Renal pelvis (tissue), 12 donors: ENCODE measurements at places on chromosomes 13 and 19. TPM values are rescaled to one million over a fixed set of nuclear protein-coding genes. Genes with fewer than 3 reads are reported as not detected.
A peak's percentile ranks its signal among the peaks of the same experiment; 100 is the strongest.

DNA sequence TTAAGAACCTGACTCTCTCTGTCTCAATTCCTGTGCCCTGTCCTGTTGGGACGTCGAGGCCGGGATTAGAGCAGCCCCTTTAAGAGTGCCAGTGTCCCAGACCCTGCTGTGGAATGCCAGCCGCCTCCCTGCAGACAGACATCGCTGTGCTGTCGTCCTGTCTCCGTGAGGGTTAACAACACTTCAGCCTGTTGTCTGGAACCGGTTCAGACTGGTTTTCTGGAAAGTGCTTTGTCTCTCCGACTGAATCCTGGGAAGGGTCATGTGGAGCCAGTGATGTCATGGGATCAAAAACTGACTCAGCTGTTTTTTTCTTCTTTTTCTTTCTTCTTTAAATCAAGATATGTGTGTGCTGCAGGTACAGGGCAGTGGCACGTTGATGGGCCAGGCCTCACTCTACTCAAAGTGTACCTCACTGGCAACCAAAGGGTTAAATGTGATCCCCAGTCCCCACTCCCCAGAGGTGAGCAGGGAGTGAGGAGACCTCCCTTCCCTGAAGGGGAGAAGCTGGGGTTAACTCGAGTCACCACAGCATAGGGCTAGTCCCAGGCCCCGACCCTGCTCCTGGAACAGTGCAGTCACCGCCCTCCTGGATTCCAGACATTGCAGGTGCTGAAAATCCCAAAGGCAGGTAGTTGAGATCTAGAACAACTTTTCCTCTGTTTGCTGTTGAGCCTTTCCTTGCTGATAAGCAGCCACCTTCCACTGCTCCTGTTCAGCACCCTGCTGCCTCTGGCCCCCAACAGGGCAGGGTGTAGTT, 50.8 kb downstream of the TSSK6 start:
- DNase-seq: peak; percentile 76

DNA sequence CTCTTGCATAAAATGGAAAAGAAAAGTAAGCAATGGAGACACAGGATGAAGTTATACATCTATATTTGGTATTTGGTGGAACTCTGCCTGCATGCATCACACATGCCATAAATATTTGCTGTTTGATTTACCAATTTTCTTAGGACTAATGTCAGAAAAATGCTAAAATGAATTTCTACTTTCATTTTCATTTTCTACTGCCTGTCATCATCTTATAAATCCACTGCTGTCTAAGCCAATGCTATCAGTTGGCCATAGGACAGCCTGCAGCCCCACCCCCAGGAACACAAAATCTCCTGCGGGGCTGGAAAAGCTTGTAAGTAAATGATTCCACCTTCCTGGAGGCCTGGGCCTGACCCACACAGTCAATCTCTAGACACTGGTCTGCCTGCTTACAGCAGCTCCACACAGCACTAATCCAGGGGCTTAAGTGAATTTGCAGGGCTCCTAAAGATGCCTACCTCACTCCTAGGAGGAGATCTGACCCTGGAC, 122.0 kb downstream of the ENOX1 start:
- DNase-seq: no peak

The OR4F17 gene
- polyA plus RNA-seq: not detected

The FLT1 gene
- 34.4 TPM for polyA plus RNA-seq

The DLL3 gene
- polyA plus RNA-seq: 0.47 TPM

DNA sequence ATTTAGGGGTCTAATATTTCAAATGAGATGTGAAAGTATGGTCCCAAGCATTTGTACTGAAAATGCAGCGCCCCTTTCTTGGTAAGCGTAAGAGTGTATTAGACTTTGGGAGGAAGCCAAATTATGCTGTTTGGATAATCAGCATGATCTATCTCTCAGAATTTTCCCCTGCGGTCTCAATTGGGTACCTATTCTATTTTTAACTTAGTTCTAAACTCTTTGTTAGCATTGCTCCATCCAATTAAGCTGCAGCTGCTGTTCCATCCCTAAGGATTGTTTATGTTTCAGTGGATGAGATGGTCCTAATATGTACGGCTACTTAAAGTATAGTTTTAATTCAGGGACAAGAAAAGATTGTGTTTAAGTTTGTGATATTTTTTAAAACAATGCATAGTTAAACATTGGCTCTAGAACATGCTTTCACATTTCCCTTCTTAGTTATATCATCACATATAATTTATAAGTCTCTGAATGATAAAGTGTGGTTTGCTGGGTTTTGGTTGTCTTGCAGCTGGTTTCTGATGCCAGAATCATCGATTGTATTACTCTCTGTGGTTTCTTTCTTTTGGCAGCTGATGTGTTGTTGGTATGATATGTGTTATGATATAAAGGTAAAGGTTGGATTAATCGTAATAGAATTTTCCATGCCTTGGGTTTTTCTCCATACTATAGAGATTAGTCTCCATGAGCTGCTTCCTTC, 15.0 kb downstream of the POLR1D start:
- no peak for DNase-seq

- peak; percentile 97 for DNase-seq
Observed at GRCh38 chr19:21835810-21836444, at the start of gene ZNF43. Gene ZNF43 (minus strand): TSS chr19:21836182. CDS start chr19:21836038, 144 bp downstream.

DNA sequence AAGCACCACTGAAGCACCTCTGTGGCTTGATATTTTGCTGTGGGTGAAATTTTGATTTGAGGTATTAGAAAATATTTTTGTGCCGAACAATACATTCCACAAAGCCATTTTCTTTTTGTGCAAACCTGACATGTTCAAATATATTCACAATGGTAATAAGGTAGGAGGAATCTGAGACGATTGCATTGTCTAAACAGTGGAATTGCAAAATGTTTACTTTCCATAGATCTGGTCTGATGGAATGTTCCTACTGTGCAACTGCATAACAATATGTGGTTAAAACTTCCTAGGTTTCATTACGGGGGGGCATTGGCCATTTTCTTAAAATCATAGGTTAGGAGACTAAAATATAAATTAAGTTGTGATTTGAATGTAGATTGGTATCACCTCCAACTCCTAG, 42.7 kb upstream of the AKAP11 start:
- no peak for DNase-seq

DNA sequence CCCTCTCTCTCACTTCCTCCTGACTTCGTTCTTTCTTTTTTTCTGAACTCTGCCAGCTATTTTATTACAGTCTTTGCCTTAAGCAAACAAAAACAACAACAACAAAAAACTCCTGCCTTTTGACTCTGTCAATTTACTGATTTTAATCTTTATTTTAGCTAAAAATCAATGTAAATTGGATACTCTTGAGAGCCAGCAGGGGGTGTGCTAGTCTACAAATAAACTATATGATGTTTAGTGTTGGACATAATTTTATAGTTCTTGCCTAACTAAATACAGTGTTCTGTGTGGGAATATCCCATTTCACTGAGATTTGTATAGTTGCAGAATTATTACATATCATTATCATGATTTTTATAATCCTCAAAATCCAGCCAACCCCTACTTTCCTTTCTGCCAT, 1199.9 kb upstream of the SPRY2 start:
- peak; percentile 10 for DNase-seq

The ACER1 gene
- polyA plus RNA-seq: 0.12 TPM

DNA sequence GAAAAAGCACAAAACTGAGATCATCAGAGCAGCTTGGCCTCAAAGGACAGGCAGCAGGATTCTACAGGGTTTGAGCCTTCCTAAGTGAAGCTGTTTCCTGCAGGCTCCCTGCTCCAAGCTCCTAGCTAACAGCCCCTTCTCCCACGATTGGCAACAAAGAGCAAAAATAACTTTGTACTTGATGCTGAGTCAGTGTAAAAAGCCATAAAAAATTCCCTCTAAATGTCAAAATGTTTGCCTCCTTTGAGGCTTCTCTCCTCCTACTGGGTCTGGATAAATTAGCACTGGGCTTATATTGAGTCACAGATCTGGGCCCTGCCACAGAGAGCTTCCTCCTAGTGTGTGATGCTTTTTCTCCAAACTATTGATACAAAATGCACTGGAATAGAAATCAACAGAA, 153.3 kb downstream of the TNFRSF19 start:
- DNase-seq: no peak

- peak; percentile 41 for DNase-seq
Observed at GRCh38 chr13:99269627-99270241, 11.6 kb upstream of the GPR18 start.

DNA sequence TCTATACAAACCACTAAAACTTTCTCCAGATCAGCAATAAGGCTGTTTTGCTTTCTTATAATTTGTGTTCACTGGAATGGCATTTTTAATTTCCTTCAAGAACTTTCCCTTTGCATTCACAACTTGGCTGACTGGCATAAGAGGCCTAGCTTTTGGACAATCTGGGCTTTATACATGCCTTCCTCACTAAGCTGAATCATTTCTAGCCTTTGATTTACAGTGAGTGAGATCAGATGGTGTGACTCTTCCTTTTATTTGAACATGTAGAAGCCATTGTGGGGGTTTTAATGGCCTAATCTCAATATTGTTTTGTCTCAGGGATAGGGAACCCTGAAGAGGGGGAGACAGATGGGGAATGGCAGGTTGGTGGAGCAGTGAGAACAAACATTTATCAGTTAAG, 82.7 kb downstream of the FOXO1 start:
- no peak for DNase-seq

- DNase-seq: no peak
Observed at GRCh38 chr13:69565334-69565733, 542.3 kb upstream of the ATXN8OS start.

DNA sequence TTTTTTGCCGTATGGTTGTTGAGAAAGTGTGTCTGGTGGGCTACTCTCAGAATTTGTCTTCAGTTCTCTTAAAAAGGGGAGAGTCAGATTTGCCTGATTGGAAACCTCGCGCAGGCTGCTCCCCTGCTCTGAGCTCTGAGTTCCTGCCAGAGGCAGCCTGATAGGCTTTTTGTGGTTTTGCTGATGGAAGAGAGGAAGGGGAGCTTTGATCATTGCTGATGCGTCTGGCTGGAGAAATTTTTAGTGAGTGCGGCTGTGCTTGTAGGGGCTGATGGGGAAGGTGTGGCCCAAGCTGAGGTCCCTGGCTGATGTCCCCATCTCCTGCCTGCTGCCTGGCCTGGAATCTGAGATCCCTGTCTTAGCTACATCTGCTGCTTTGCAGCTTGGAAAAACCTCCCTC, 2.8 kb downstream of the CHST8 start:
- DNase-seq: no peak

DNA sequence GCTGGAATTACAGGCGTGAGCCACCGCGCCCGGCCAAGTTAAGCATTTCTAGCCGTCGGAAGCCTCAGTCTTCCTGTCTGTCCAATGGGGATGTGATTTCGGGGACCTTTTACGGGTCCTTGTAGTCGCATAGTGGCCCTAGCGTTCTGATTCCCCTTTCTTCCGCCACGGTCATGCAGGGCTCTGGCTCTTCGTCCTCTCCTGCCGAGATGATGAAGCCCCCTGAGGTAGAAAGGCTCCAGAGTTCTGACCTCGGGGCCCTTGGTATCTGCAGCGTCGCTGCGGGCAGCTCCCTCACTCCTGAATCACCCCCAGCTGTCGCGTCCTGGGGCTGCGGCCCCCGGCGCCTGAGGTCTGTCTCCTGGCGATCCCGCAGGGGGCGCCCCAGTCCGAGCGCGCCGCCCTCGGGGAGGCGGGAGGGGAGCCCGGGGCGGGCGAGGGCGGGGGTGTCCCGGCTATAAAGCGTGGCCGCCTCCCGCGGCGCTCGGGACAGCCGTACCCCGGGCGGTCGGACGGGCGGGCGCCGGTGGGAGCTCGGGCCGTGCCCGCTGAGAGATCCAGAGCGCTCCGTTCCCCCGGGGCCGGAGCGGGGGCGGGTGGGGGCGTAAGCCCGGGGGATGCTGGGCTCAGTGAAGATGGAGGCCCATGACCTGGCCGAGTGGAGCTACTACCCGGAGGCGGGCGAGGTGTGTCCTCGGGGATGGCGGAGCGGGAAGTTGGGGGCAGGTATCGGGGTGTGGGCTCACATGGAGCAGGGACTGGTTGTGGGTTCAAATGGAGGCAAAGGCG, at the start of gene FOXA3:
Gene FOXA3 (plus strand): TSS at position 487 of the 789 bp plus-strand sequence. CDS start 131 bp downstream, at position 618.
- no peak for DNase-seq

- DNase-seq: no peak
Observed at GRCh38 chr13:73171926-73172325, 113.1 kb downstream of the KLF5 start.

The PSG1 gene
- 0.07 TPM for polyA plus RNA-seq

DNA sequence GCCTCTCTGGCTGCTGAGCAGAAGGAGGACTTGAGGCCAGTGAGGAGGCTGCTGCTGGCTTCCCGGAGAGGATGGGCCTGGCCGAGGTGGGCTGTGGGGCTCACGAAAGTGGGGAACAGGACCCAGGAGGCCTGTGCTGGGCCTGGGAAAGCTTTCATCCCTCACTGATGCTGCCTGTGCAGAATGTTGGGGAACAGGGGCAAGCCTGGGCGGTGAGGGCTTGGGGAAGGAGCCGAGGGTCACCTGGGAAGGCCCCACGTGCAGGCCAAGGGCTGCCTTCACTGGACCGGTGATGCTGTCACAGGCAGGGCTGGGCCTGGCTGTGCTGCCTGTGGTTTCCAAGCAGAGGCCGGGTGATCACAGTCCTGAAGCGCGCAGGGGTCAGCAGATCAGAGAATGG, 9.4 kb downstream of the AP1M1 start:
- DNase-seq: no peak

- no peak for DNase-seq
Observed at GRCh38 chr13:33205804-33206221, 79.7 kb downstream of the STARD13 start.

DNA sequence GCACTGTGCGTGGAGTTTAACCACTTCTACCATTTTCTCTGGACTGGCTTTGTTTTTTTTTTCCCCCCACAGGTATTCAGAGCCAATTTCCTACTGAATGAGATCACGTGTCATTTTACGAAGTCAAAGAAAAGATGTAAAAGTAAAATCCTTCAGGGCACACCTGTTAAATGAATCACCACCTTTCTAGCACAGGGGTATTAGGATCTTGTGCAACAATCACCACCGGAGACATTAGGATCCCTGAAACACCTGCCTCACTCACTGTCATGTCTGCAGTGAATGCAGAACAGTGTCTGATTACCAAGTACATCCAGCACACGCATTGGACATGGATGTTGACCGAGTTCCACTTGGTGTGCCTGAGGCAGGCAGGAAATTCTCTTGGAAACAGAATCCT, 17.2 kb downstream of the BRD4 start:
- no peak for DNase-seq

GRCh38 chr13:91346062-91346461, 1.4 kb upstream of the MIR17HG start:
- no peak for DNase-seq

The HMG20B gene
- polyA plus RNA-seq: 93.9 TPM

DNA sequence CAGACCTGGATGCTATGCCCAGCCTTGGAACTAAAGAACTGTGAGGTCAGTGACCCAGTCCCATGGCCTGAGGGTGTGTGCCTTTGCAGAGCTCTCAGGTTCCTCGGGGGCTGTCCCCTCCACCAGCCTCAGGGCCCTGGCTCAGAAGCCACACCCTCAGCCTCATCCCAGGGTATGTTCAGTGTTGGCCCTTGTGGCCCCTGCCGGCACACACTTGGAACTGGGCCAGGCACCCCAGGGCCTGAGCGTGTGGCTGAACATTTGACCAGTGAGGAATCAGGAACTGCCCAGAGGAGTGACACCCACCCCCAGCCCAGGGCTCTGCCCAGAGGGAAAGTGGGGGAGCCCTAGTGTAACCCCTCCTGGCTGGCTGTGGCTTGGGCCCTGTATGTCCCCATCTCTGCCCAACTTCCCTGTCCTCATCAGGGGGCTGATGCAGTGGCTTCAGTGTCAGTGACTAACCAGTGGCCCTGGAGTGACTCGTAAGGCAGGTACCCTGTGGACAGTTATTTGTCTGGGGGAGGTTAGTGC, 10.0 kb downstream of the NKPD1 start:
- DNase-seq: no peak

The TGFBR3L gene
- polyA plus RNA-seq: 1.3 TPM

GRCh38 chr19:12665281-12665573, 1.3 kb downstream of the MAN2B1 start:
- DNase-seq: no peak

- no peak for DNase-seq
Observed at GRCh38 chr19:38308006-38308766, 4.1 kb downstream of the C19orf33 start.

- no peak for DNase-seq
Observed at GRCh38 chr13:99312493-99312883, 5.3 kb upstream of the GPR183 start.
